ENCODE measurements at places on chromosomes 1 and 21.

DNA sequence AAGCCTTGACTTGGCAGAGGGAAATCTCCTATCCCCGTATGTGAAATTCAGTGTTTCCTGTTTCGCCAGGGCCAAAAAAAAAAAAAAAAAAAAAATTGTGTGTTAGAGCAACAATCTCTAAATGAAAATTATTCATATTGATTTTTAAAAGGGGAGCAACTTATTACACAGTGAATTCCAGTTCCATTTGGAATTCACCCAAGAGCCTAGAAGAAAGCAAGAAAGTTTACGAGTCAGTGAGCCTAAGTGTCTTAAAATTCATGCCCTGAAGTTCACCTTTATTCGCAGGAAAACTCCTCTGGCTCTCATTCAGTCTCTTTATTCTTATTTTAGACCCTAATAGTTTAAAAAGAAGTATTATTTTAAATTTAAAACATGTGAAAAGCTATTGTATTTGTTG, 42.1 kb upstream of the HUNK start:
- DNase-seq = no peak

DNA sequence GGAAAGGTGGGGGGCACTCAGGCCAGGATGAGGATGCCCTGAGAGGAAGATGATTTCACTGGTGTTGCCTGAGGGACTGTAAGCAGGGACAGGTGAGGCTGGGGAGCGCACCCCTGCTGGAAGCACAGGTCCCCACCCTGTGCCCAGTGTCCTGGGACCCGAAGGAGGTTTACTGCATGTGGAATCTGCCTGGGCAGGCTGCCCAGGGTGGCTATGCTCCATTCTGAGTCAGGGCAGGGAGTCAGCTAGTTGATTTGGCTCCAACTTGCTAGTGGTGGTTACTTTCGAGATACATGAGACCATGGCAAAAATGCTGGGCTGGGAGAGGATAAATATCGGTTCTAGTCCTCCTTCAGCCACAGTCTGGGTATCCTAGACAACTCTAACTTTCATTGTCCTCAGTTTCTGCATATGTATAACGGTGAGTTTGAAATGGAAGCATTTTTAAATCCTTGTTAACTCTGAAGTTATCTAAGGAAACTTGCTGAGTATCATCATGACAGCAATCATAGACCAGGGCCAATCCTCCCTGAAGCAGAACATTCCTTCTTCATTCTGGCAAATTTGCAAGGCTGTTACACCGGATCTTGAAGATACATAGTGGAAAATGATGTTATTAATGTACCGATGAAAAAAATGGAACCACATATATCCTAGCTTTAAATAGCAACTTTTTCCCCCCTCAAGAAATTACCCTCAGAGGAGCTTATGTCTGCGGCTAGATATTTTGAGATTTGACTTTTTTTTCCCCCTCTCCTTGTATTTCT, 7.7 kb downstream of the TLR5 start:
- DNase-seq = no peak

DNA sequence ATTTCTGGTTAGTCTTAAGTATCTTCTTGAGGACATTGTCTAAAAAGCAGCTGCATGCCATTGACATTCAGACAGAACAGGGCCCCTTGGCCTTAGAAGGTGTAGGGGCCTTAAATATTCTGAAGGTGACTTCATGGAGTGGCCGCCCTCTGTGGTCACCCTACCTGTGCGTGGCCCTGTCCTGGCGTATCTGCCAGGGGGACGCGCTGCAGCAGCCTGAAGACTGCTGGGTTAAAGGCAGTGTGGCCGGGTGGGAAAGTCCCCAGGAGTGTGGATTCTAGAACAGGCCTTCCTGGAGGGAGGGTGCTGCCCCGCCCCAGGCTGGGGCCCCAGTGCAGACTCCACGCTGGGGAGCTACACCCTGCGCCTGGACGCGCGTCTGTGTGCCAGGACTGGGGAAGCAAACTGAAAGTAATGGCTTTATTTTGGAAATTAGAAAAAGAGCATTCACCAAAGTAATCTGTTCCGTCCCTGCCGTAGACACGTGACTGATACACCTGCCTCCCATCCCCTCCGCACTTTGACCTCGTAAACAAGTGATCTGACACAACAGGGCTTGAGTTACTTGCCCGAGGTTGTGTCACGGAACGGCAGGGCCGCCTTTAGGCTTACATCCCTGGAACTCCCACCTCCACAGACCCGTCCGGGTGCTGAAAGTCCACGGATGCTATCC, 1.8 kb downstream of the AGPAT3 start:
- no peak for DNase-seq

- peak; percentile 23 for DNase-seq
These were observed 34.7 kb upstream of the COL6A2 start for GRCh38 chr21:46063227-46063626.

DNA sequence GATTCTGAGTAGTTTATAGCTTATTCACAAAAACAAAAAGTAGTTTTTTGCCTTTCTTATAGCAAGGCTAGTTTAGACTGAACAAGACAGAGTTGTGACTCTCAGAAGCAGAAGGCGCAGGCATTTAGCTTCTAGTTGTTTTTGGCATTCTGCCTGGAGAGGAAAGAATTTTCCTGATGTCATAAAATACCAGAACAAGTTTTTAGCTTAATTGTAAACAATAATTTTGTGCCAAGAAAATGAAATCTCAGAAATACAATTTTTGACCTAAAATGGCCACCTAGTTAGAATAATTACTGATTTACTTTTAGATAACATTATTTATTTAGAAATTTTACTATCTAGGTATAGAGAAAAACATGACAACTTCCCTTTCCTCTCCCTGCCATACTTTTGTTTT, 1.0 kb downstream of the DNAJB4 start:
- DNase-seq = no peak

DNA sequence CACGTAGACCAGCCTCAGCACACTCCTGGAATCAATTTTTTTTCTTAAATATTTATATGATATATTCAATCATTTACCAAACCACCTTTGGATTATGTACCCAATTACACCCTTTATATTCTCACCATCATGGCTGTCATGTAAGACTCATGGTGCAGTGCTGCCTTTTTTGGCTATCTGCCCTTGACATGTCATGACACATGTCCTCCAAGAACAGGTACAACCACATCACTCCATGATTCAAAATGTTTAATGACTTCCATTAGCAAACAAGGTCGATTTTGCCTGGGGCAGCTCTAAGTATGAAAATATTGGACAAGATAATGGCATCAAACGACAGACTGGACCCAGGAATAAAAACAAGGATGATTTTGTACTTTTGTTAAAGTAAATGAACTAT, 861.1 kb upstream of the ADAMTS5 start:
- DNase-seq = no peak

- no peak for DNase-seq
These were observed 68.2 kb downstream of the MAP10 start for GRCh38 chr1:232873412-232873811.
